ENCODE measurements at places on chromosomes 1 and 21.

DNA sequence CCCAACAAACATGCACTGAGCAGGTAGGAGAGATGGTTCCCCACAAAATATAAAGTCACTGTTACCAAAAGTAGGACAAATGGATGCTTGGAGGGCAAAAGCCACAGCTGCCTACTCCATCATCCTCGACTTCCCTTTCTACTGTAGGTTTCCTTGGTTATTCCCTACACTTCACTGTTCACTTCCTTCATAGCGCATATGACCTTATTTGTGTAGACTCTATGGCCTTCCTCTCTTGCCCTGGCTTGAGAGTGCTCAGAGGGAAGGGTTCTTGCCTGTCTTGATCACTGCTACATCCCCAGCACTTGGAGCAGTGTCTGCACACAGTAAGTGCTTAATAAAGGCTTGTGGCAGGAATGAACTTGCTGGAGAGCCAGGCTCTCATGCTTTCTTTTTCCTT is 14.6 kb upstream of the TRNP1 start:
- DNase-seq, result no peak

DNA sequence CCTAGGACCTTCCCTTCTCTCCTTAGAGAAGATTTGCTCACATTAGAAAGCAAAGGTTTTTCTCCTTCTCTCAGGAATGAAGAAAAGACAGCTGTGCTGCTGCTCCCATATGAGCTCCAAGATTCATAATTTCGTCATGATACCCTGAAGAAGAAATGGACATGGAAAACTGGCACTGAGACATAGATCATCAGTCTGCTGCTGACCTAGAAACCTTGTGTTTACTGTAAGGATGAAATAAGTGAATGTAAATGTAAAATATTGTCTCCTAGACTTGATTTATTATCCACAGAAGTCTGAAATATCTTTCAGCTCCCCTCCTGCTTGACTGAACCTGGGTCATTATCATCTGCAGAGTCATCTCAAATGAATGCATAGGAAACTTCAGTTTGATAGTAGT is 77.9 kb downstream of the ZC3H11B start:
- no peak for DNase-seq

- DNase-seq, result no peak
Observed at GRCh38 chr1:103783944-103784377, 34.3 kb downstream of the AMY1C start.

DNA sequence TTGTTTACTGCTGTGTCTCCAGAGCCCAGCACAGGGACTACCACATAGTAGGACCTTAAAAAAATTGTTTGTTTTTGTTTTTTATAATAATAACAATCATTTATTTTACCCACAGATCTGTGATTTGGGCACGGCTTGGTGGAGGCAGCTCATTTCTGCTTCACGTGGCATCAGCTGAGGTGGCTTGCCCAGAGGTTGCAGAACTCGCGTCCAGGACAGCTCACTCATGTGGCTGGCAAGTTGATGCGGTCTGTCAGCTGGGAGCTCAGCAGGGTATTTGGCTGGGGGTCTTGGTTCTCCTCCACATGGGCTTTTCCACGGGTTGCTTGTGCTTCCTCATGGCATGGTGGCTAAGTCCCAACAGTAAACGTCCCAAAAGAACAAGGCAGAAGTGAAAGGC is 2.9 kb upstream of the SYNC start:
- no peak for DNase-seq

GRCh38 chr1:241682921-241683320 is 30.8 kb downstream of the WDR64 start:
- DNase-seq, result no peak

- DNase-seq, result no peak
Observed at GRCh38 chr1:42639116-42639515, 19.1 kb upstream of the PPIH start.

- no peak for DNase-seq
Observed at GRCh38 chr1:99503276-99503747, 142.6 kb upstream of the PALMD start.

DNA sequence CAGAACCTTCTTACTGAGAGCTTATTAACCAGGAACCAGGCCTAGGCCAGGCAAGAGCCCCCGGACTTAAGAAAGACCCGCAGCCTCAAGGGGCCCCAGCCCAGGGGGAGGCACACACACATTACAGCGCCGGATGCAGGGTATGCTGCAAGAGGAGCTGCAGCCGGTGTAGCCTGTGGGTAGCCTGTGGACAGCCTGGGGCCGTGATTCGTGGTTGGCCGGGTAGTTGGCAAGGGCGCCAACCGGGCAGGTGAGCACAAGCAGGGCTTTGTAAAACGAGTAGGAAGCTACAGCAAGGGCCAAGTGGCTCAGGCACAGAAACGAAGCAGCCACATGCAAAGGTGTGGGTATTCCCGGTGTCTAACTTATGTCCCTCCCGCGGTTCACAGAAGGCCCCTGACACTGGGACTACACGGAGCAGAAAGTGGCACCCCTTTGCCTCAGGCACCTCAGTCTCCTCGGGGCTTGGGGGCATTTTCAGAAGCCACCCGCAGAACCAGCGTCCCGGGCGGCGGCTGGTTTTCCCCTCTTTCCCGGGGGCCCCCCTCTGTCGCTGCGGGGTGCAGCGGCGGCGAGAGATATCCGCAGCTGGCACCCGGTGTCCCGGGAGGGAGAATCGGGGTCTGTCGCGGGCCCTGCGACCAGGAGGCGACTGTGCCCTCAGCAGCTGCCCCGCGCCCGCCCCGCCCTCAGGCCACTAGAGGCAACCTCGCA is 40.8 kb downstream of the KIAA1614 start:
- DNase-seq, result no peak

- no peak for DNase-seq
Observed at GRCh38 chr1:14522077-14522925, 76.2 kb upstream of the KAZN start.

DNA sequence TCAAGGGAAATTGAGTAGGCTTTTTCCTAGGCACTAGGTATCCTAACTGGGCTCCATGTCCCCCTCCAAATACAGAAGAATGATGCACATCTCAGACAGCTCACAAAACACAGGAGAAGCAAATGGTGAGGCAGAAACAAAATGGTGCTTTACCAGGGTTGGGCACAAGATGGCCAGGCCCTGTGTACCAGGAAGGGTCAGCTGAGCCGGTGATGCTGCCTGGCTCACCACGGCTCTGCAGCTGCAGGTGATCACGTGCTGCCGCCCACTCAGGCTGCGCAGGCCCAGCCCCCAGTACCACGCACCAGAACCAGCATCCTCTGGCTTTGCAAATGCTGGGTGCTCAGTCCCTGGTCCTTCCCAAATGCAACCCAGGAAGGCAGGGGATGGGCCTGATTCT is 993 bp upstream of the DSCAM start:
- no peak for DNase-seq

- no peak for DNase-seq
Observed at GRCh38 chr1:235887676-235888075, 21.0 kb upstream of the LYST start.

GRCh38 chr1:11851180-11851579 is 3.6 kb upstream of the NPPA start:
- no peak for DNase-seq

- DNase-seq, result no peak
Observed at GRCh38 chr1:11796036-11796828, 9.5 kb downstream of the MTHFR start.

DNA sequence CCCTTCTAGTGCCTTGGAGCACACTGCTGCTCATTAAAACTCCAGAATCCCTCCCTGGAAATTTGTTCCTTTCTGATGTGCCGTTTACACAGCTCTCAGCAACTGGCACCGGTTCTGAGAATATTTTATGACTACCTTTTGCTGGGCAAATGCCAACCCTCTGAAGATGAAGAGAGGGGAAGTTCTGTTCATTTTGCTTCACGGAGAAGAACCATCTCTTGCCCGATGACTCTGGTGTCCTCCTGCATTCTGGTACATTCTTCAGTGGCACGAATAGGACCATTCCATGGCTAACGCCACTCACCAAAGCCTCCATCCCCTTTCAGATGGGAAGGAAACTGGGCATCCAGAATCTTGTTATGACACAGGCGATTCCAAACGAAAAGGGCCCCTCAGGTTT is 96.2 kb upstream of the SIM2 start:
- DNase-seq, result no peak

- no peak for DNase-seq
Observed at GRCh38 chr1:78222225-78222959, 176.6 kb downstream of the GIPC2 start.

- no peak for DNase-seq
Observed at GRCh38 chr1:88646476-88647248, 37.4 kb upstream of the PKN2 start.
